Cortex of kidney (tissue), 1 donor: ENCODE measurements at places on chromosomes 2 and 18.

GRCh38 chr2:29495068-29495467 is 379.9 kb downstream of the CLIP4 start:
- DNase-seq: no peak

GRCh38 chr2:118730405-118730804 is 117.0 kb downstream of the EN1 start:
- DNase-seq: no peak

DNA sequence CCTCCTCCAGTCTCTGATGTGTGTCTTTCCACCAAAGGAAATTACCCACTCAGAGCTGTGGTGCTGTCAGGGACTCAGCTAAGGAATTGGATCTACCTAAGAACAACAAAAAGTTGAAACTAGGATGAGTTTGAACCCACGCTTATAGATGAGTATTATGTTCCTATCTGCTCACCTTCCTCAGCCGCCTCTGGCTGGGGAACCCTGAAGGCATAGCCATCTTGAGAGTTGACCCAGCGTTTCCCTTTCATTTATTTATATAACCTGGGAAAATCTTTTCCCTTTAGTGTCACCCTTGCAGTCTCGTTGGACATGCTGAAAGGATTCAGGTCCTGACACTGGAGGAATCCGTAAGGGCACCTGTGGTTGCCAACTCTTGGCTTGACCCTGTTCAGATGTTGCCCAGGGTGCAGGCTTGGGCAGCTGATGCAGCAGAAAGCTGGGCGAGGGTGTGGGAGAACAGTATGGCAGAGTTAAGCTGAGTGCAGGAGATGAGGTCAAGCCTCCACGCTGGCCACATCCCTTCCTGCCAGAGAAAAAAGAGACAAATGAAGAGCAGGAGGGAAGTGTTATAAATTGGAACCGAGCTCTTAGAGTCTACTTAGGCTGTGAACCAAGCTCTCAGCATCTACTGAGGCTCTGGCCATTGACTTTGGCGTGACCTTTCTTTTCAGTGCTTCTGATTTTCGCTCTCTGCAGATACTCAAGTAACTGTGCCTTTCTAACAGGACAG is 1.9 kb downstream of the CDH20 start:
- DNase-seq: no peak

- DNase-seq: no peak
Observed at GRCh38 chr18:21053127-21053526, 58.5 kb downstream of the ROCK1 start.

GRCh38 chr2:206245265-206245672 is 29.2 kb upstream of the ZDBF2 start:
- no peak for DNase-seq

DNA sequence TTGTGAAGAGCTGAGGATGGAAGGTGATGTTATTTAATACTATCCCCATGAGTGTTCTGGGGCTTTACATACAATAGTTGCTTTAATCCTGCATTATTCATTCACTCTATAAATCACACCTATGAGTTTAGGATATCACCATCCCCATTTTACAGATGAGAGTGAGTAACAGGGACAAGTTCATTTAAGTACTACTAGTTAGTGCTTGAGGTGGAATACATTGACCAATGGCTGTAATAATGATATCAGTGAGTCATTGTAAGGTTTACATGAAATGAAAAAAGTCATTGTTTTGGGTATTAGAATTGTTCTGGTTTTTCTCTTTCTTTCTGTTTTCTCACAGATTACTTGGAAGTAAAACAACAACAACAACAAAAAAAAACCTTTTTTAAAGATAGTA is 42.5 kb downstream of the TANC1 start:
- no peak for DNase-seq

GRCh38 chr18:46321955-46322354 is 217.8 kb downstream of the HAUS1 start:
- DNase-seq: no peak

GRCh38 chr2:176293334-176293733 is 24.1 kb downstream of the MTX2 start:
- no peak for DNase-seq

DNA sequence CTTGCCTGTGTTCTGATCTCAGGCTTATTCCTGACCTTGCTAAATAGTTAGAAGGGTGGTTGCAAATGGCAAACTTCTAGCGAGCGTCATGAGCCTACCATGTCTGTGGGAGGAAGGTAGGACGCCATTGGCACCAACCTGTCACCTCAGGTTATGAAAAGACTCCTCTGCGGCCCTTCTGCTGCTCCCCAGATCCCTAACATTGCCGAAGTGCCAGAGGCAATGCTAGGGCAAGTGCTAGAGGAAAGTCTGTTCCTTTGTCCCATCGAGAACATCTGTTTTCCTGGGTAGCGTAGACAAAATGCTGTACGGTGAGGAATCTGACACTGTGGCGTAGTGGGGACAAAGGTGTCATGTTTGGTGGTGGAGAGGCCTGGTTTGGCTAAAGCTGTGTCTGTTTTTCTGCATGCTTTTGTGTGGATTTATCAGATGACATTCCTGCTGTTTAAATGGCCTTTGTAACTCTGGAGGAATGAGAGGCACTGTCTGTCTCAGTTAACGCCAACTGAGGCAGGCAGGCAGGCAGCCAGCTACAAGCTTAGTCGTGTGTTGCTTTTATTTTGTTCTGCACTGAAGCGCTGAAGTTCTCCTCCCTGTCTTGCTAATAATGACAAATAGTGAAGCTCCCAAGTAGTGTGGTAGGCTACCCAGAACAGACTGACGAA is 94.1 kb downstream of the PRPF40A start:
- DNase-seq: no peak
